COR-L47 (cell line): ENCODE measurements at places on chromosomes 3 and 15.
A peak's percentile ranks its signal among the peaks of the same experiment; 100 is the strongest.

DNA sequence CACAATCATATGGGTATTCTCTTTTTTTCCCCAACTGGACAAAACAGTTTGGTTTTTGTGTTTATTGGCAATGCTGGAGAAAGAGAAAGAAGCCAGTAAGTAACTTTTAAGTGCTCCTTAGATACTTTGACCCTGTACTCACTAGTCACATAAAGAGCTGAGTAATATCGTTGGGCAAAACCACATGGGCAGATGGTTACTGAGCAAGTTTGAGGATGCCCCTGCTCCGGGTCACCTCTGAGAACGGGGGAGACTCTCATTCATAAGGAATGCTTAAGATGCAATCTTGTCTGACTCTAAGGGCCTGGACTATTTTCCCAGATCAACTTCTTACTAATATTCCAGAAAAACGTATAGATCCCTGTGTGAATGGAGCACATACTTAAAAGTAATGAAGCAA lies 106.4 kb upstream of the SLC2A2 start:
- DNase-seq, result no peak

GRCh38 chr15:67080900-67081431 lies 15.6 kb downstream of the SMAD3 start:
- DNase-seq, result no peak

DNA sequence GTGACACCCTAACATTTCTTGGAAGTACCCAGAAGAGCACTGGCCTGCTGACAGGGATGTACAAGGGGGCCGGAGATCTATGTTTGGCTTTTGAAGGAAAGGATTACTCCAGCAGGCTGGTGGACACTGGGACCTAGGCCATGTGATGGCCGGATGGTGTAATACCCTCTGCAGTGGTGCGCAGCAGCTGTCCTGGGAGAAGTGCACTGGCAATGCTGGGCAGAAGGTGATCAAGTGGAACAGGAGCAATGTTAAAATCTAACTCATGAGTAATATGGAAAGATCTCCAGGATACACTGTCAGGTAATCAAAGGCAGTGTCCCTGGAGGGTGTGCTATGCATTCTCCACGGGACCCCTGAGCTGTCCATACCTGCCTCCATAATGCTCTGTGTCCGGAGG lies 71.2 kb upstream of the POMGNT2 start:
- no peak for DNase-seq

DNA sequence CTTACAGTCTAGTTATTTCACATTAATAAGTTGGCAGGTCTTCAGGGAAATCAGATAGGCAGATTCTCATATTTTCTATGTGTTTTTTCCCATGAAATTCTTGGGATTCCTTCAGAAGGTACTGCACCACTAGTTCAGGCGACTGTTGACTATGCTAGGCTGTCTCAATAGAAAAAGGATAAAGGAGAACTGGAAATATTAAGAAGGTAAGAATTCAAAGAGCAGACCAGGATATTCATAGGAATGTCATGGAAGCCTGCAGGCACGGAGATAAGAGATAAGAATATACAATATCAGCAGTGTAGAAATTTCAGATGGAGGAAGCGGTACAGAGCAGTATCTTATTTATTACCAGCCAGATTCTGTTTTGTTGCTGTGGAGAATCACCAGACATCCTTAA lies 432.1 kb upstream of the MDFIC2 start:
- no peak for DNase-seq

GRCh38 chr3:129260606-129261005 lies 11.2 kb downstream of the COPG1 start:
- DNase-seq, result no peak

DNA sequence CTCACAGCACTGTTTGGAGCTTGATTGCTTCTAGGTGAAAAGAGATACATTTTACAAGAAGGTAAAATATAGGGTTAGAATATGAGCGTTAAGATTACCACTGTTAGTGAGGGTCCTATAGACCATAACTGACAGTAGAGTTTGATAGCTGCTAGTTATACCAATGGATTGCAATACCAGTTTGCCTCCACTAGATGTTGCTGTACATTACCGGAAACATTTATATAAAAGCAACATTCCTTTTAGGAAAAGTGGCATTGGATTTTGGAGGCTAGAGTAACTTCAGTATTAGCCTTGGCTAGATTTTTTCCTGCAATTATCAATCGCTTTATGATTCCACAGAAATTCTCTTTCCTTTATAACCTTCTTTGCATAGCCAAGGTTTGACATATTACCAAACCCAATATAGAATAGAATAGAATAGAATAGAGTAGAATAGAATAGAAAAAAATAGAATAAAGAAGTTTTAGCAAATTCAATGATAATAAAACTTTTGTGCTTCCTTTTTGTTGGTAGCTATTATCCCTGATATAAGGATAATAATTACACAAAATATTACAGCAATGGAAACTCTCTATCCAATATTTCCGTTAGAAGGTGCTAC lies 1093.6 kb upstream of the ALCAM start:
- DNase-seq, result peak; percentile 64

GRCh38 chr3:13951184-13951583 lies 71.3 kb upstream of the WNT7A start:
- no peak for DNase-seq

DNA sequence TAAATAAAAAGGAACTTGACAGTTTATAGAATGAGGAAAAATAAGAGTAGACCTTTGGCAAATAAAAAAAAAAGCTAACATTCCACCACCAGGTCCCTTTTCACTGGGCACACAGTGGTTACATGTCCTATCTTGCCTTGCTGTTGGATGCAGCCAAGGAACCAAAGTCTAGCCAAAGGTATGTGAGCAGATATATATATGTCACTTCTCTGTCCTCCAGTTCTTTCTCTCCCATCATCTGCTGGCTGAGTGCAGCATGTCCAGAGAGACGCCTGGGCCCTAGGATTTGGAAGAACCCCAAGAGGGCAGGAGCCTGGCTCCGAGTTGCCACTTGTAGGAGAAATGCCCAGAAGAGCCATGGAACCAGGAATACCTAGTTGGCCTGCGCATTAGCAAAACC lies 104.7 kb downstream of the SERPINI1 start:
- no peak for DNase-seq

- DNase-seq, result no peak
Measured at GRCh38 chr3:40398346-40398745, 11.4 kb downstream of the ENTPD3 start.

DNA sequence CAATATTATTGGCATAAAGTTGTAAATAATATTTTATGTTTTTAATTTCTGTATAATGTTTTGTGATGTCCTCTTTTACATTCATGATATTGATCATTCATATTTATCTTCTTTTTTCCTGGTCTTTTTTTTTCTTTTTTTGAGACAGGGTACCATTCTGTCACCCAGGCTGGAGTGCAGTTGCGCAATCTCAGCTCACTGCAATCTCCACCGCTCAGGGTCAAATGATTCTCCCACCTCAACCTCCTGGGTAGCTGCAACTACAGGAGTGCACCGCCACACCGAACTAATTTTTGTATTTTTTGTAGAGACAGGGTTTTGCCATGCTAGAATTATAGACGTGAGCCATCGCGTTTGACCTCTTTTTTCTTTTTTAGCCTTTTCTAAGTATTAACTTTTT lies 52.9 kb downstream of the USF3 start:
- no peak for DNase-seq

DNA sequence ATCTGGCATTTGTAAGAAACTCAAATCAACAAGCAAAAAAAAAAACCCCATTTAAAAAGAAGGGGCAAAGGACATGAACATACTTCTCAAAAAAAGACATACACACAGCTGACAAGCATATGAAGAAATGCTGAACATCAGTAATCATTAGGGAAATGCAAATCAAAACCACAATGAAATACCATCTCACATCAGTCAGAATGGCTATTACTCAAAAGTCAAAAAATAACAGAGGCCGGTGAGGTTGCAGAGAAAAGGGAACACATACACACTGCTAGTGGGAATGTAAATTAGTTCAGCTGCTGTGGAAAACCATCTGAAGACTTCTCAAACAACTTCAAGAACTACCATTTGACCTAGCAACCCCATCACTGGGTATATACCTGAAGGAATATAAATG lies 199.4 kb upstream of the THBS1 start:
- no peak for DNase-seq

DNA sequence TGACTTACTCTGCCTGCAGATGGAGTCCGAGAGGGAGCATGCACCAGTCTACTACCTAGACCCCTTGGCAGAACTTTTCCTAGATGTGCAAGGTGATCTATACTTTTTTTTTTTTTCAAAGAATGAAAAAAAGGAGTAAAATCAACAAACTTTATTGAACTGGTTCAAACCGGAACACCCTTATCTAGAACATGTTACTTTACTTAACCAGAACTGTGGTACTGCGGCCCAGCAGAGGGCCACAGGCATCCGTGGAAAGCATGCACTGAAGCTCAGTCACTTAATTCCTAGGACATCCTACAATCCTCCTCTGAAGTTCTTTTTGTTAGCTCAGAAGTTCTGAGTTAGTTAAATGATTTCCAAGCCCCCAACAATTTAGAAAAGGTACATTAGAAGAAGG lies 21.6 kb downstream of the CHAC1 start:
- no peak for DNase-seq

- no peak for DNase-seq
Measured at GRCh38 chr3:74001436-74001835, 376.7 kb upstream of the PDZRN3 start.

DNA sequence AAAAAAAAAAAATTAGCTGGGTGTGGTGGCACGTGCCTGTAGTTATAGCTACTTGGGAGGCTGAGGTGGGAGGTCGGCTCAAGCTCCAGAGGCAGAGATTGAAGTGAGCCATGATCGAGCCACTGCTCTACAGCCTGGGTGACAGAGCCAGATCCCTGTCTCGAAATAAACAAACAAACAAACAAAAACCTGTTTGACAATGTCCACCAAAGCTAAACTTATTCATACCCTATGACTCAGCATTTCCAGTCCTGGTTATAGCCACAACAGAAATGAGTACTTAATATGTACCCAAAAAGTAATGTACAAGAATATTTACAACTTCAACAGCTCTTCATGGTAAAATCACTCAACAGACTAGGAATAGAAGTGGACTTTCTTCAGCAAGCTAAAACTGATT lies 31.1 kb downstream of the SERP1 start:
- DNase-seq, result no peak

GRCh38 chr15:34889476-34889875 lies 80.1 kb downstream of the AQR start:
- DNase-seq, result no peak

DNA sequence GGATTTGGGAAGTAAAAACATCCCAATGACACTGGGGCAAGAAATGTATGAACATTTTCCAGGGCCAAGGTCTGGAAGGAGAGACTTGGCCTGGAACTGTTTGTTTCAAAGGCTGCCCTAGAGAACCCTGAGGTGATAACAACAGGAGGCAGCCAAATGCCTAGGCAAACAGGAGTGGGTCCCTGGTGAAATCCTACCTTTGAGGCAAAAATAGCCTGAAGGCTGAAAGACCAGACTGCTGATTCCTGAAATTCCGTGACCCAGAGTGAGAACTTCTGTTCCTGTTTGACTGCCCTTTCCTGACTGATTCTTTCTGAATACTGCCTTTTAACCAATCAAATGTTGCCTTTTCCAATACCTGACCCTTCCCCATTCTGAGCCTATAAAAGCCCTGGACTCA lies 196.4 kb downstream of the NSUN3 start:
- DNase-seq, result no peak

GRCh38 chr3:53134631-53135232 lies 4.5 kb upstream of the RFT1 start:
- peak; percentile 3 for DNase-seq

DNA sequence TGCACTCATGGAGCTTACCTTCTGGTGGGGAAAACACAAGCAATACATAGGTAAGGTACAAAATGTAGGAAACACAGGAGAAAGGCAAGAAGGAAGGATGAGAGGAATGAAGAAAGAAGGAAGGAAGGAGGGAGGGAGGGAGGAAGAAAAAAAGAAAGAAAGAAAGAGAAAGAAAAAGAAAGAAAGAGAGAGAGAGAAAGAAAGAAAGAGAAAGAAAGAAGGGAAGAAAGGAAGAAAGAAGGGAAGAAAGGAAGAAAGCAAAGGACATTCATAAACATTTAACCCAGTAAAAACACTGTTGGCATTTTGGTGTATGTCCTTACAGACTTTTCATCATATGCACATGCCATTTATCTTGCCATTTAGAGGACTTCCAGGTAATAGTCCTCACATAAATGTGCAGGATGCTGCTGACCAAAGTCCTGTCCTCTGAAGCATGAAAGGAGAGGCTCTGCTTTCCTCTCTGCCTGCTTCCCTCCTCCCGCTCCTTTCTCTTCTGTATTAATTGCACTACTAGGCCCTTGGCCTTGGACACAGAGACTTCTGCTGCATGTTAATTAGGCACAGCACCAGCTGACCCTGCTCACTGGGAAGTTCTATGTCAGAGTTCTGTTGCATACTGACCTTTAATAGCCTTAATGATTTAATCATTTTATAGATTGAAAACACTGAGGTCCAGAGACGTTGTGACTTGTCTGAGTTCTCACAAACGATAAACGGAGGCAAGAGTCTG lies 29.7 kb upstream of the NDUFB4 start:
- no peak for DNase-seq

DNA sequence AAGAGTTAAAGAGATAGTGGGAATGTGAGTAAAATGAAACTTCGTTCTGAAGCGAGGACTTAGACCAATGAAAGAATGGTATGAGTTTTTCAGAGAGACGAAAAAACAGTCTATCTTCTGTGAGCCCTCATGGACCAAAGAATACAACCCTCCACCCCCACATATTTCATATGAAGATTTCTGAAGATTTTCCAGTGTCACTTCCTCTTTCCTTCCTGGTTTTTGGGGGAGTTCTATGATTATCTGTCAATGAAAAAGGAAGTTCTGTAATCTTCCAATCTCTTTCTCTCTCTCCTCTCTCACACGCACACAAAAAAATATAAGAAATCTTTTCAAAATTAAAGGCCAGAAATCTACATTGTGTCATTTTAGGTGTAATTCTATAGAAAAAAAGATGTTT lies 27.7 kb downstream of the CMSS1 start:
- DNase-seq, result no peak

DNA sequence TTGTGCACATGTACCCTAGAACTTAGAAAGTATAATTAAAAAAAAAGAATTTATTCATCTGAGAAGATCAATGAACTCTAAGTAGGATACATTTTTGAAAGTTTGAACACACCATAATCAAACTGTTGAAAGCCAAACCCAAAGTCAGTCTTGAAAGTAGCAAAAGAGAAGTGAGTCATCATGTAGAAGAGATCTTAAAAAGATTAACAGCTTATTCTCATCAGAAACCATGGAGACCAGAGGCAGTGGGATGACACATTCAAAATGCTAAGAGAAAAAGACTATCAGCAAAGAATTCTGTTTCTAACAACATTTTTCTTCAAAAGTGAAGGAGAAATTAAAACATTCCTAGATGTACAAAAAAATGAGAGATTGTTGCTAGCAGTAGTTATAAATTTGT lies 60.7 kb downstream of the TIMP4 start:
- DNase-seq, result no peak

GRCh38 chr3:54668236-54668635 lies 259.6 kb downstream of the LRTM1 start:
- DNase-seq, result peak; percentile 4

GRCh38 chr3:127665586-127665985 lies 7.2 kb upstream of the ABTB1 start:
- no peak for DNase-seq

DNA sequence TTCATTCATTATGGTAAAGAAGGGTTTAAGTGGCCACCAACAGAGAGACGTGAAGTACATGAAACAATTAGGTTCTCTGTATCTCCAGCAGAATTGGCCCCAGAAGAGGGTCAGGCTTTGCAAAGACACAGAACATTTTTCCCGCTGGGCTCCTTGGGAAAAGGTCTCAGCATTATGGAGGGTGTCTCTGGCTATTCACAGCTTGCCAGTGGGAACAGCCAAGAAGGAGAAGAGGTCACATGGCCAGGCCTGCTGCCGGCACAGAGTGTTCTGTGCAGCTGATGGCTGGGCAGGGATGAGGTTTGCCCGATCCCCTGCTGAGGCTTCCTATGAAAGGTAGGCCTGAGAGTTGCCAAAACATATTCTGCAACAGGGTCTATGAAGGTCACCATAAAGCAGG lies 77.8 kb upstream of the LPP start:
- DNase-seq, result no peak
